ENCODE measurements at places on chromosomes 11 and 22.

GRCh38 chr11:111173221-111173620, 72.3 kb upstream of the POU2AF2 start:
- H3K4me3 ChIP-seq = no peak overlapping the region
- H3K4me1 ChIP-seq = peaks cover 14% of the 10 kb centered on the region
- no peaks in the 10 kb centered on the region for H3K27me3 ChIP-seq
- H3K36me3 ChIP-seq = no peaks in the 10 kb centered on the region
- no peak overlapping the region for H3K27ac ChIP-seq

DNA sequence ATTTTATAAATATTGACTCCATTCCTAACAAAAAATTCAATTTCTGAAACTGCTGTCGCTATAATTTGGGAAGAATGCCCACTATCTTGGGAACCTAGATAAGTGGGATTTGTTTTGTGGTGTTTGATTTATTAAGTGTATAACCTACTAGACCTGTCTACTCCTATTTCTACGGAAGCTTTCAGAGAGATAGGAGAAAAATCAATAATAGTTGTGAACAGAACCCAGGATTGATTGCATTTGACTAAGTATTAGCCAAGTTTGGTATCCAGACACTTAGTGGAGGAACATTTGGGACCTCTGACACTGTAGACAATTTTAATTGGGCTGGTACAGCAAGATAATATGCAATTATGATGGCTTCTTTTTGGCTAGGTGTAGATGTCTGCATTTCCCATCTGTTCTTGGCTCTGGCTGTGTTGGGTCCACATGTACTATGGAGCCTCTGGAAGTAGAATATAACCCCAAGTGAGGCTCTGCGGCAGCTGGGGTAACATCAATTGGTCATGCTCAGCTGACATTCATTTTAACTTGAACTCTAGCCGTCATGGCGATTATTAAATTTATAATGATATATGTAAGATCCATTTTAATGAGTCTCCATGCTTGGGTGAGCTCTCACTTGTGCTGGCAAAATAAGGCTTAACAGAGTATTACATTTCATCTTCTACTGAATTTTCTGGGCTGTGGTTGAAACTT, 111.5 kb upstream of the E2F8 start:
- no peak overlapping the region for H3K4me3 ChIP-seq
- H3K4me1 ChIP-seq = no peaks in the 10 kb centered on the region
- H3K36me3 ChIP-seq = no peaks in the 10 kb centered on the region
- no peak for DNase-seq
- peaks cover 66% of the 10 kb centered on the region for H3K27me3 ChIP-seq

DNA sequence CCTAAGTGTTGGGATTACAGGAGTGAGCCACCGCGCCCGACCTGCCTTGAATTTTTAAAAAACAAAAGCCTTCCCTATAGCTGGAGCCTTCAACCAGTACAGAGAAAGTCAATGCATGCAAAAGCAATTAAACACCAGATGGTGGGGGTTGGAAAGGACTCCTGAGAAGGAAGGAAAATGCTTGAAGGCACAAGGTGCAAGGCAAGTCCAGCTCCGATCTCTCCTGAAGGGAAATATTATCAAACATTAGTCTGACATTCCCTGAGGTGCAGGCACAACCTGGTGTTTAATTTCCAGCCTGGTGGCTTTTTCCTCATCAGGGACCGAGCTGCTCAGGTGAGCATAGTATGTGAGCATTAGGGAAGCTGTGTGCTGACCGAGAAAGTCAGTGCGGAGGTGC, 12.9 kb upstream of the RAPSN start:
- no peak overlapping the region for H3K27ac ChIP-seq
- no peaks in the 10 kb centered on the region for H3K27me3 ChIP-seq
- peaks cover 5% of the 10 kb centered on the region for H3K4me1 ChIP-seq
- H3K36me3 ChIP-seq = peaks cover 8% of the 10 kb centered on the region
- H3K4me3 ChIP-seq = no peak overlapping the region

- DNase-seq = peak; percentile 51
- no peaks in the 10 kb centered on the region for H3K27me3 ChIP-seq
- peak overlapping the region; percentile 5 for H3K4me3 ChIP-seq
Observed at GRCh38 chr11:76666408-76666807, 4.1 kb downstream of the LRRC32 start.

DNA sequence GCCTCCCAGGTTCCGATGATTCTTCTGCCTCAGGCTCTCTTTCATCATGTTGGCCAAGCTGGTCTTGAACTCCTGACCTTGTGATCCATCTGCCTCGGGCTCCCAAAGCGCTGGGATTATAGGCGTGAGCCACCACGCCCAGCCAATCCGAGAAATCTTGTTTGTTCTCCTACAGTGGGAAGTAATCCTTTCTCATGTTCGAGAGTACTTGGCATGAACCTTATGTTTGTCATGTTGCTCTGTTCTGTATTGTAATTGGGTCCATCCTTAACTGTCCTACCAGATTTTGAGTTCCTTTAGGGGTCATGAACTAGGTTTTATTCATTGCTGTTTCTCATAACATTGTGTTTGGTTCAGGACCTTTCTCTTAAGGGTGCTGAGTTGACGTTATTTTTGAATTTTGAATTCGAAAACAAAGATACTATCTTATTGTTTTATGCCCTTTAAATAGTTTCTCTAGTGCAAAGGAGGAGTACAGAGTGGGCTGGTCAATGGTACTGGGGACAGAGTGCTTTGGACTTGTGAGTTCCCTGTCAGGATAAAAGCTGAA, 113.4 kb upstream of the RRM1 start:
- no peak for DNase-seq
- no peaks in the 10 kb centered on the region for H3K36me3 ChIP-seq
- H3K27me3 ChIP-seq = no peaks in the 10 kb centered on the region
- H3K27ac ChIP-seq = no peak overlapping the region

GRCh38 chr11:35006389-35007128, 90.1 kb downstream of the PDHX start:
- H3K27ac ChIP-seq = no peak overlapping the region
- no peak for DNase-seq
- H3K4me3 ChIP-seq = no peak overlapping the region
- no peaks in the 10 kb centered on the region for H3K36me3 ChIP-seq
- no peaks in the 10 kb centered on the region for H3K4me1 ChIP-seq
- H3K27me3 ChIP-seq = no peaks in the 10 kb centered on the region

DNA sequence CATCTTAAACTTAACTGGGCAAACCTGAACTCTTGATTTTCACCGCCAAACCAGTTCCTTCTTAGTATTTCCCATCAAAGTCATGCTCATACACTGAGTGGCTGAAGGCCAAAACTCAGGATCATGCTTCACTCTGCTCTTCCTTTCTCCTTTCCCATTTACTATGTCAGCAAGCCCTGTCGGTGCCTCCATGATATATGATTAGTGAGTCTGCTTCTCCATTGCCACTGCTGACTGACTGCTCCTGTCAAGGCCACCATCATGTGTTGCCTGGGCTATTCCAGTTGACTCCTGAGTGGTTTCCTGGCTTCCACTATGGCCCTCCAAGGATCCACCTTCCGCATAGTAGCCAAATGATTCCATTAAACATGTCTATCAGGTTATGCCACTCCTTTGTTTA, 42.8 kb upstream of the AMPD3 start:
- H3K4me1 ChIP-seq = no peaks in the 10 kb centered on the region
- no peaks in the 10 kb centered on the region for H3K36me3 ChIP-seq
- no peak overlapping the region for H3K4me3 ChIP-seq
- no peak overlapping the region for H3K27ac ChIP-seq
- no peaks in the 10 kb centered on the region for H3K27me3 ChIP-seq

DNA sequence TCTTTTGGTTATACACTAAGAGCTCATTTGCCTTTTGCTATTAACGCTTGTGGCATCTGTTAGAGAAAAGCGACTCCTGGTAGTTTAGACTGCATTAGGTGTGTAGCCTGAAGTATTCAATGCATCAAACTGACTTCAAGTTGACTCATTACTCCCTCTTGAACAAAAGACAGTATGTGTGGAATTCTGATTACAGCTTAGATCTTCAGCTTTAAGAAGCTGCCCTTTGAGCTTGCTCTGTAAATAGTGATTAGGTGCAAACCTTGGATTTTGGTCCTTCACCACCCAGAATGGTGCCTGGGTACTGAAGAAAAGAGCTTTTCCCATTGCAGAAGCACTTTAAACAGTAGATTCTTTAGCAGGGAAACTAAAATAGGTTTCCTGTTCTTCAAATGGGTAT, 62.1 kb downstream of the FAT3 start:
- H3K27me3 ChIP-seq = no peaks in the 10 kb centered on the region
- H3K4me1 ChIP-seq = no peaks in the 10 kb centered on the region
- H3K4me3 ChIP-seq = no peak overlapping the region
- peak; percentile 13 for DNase-seq
- H3K27ac ChIP-seq = no peak overlapping the region
- H3K36me3 ChIP-seq = no peaks in the 10 kb centered on the region

- peaks cover 7% of the 10 kb centered on the region for H3K4me1 ChIP-seq
- no peaks in the 10 kb centered on the region for H3K27me3 ChIP-seq
- H3K36me3 ChIP-seq = no peaks in the 10 kb centered on the region
- no peak overlapping the region for H3K27ac ChIP-seq
- no peak for DNase-seq
Observed at GRCh38 chr11:69253028-69253427, 40.9 kb upstream of the MYEOV start.

- no peak for DNase-seq
- peak overlapping the region; percentile 30 for H3K27ac ChIP-seq
Observed at GRCh38 chr11:8707541-8708191, 25.1 kb downstream of the RPL27A start.

- no peaks in the 10 kb centered on the region for H3K27me3 ChIP-seq
- H3K36me3 ChIP-seq = no peaks in the 10 kb centered on the region
- DNase-seq = no peak
- no peak overlapping the region for H3K27ac ChIP-seq
- H3K4me1 ChIP-seq = peaks cover 14% of the 10 kb centered on the region
Observed at GRCh38 chr22:32629573-32629957, 155.0 kb downstream of the FBXO7 start.

DNA sequence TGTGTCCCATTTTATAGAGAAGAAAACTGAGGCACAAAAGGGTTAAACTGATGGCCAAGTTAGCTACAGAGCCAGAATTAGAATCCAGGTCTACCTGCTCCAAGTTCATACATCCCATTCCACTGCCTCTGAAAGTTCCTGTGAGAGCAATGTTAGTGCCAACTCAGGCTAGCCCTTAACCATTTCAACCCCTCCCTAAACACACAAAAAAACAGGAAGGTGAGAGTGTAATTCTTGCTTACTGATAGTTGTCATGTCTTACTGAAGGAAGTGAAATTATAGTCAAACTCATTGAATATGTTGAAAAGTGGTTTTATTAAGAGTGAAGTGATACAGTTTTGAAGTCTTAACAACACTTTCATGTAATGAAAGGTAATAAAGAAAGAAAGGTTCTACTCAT, 2.9 kb upstream of the E2F8 start:
- no peak overlapping the region for H3K27ac ChIP-seq
- H3K27me3 ChIP-seq = peaks cover 4% of the 10 kb centered on the region
- no peak overlapping the region for H3K4me3 ChIP-seq
- DNase-seq = no peak
- no peaks in the 10 kb centered on the region for H3K36me3 ChIP-seq

DNA sequence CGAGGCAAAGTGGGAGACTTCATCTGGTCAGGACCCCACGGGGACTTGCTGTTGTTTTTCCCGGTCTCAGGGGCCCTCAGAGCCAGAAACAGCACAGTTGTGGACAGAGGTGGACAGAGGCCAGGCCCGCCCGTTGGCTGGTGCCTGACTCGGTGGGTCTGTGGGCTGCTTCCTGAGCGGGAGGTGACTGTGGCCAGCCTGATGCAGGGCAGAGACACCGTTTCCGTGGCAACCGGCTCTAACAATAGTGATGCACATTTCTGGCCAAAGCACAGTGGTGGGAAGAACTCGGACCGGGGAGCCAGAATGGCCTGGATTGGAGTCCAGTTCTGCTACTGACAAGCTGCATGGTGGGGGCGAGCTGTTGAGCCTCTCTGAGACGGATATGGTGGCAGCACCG, 58.7 kb upstream of the ATXN10 start:
- H3K27me3 ChIP-seq = no peaks in the 10 kb centered on the region
- H3K27ac ChIP-seq = no peak overlapping the region
- H3K4me1 ChIP-seq = peaks cover 3% of the 10 kb centered on the region
- no peak for DNase-seq
- no peak overlapping the region for H3K4me3 ChIP-seq

GRCh38 chr11:9687711-9688477, 24.0 kb downstream of the SWAP70 start:
- H3K36me3 ChIP-seq = peaks cover 2% of the 10 kb centered on the region
- H3K4me1 ChIP-seq = peaks cover 17% of the 10 kb centered on the region
- DNase-seq = peak; percentile 67
- H3K27ac ChIP-seq = peak overlapping the region; percentile 85

GRCh38 chr22:27731621-27732020, 69.9 kb downstream of the MN1 start:
- no peak for DNase-seq
- no peak overlapping the region for H3K4me3 ChIP-seq
- no peaks in the 10 kb centered on the region for H3K4me1 ChIP-seq
- no peaks in the 10 kb centered on the region for H3K36me3 ChIP-seq
- H3K27me3 ChIP-seq = no peaks in the 10 kb centered on the region
- H3K27ac ChIP-seq = no peak overlapping the region

DNA sequence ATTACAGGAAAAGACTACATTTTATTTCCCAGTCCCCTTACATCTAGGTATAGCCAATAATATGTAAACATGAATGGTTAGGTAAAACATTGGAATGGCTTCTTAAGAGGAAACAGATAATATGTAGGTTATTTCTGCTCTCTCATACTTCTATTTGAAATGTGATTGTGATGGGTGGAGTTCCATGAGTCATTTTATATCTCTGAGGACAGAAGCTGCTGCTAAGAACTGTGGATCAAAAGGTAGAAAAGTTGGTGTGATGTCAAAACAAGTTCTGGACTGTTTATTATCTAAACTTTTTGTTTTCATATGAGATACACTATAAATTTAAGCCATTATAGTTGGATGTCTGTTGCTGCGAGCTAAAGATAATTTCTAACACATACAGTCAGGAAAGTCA, 799.4 kb upstream of the TENM4 start:
- H3K36me3 ChIP-seq = no peaks in the 10 kb centered on the region
- no peak overlapping the region for H3K4me3 ChIP-seq
- DNase-seq = no peak
- no peak overlapping the region for H3K27ac ChIP-seq

DNA sequence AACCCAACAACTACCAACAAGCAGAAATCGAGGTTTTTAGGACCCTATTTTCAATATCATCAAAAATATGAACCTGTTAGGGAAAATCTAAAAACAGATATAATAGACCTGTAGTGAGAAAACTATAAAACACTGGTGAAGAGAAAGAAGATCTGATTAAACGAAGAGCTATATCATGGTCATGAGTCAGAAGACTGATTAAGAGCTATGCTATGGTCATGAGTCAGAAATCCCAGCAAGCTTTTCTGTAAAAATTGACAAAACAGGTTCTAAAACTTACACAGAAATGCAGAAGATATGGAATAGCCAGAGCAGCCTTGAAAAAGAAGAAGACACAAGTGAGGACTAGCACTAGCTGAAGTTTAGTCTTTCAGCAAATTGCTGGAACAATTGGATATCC, 345.0 kb downstream of the TBC1D22A start:
- H3K4me3 ChIP-seq = no peak overlapping the region
- H3K27ac ChIP-seq = no peak overlapping the region
- H3K27me3 ChIP-seq = no peaks in the 10 kb centered on the region
- H3K4me1 ChIP-seq = peaks cover 16% of the 10 kb centered on the region
- no peaks in the 10 kb centered on the region for H3K36me3 ChIP-seq
- DNase-seq = no peak

- peak; percentile 60 for DNase-seq
- H3K36me3 ChIP-seq = peaks cover 17% of the 10 kb centered on the region
- H3K27me3 ChIP-seq = no peaks in the 10 kb centered on the region
- no peaks in the 10 kb centered on the region for H3K4me1 ChIP-seq
- no peak overlapping the region for H3K27ac ChIP-seq
Observed at GRCh38 chr22:24088816-24089215, 77.7 kb downstream of the CABIN1 start.
